ENCODE measurements at places on chromosomes 6 and 20.

DNA sequence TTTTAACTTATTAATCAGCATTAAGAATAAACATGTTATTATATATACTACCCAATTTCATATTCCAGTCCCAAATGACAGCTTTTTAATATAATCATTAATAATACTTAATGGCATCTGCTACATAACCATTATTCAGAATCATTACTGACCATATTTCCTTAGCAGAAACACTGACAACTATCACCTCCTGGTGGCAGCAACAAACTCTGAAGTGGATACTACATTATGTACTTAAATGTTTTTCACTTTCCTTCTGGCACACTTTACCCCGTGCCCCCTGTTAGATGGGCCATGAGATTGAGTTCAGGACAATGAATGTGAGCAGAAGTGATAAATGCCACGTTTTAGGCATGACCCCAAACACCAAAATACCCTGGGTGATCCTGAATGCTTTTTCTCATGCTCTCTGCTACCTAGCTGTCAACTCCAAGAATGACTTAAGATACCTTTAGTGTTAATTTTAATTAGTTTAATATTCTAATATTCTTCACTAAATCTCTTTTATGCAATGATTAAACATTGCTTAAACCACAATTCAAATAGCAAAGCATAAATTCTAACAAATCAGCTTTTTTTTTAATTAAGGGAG, 77.1 kb downstream of the LMBRD1 start:
- DNase-seq: no peak

GRCh38 chr6:43510827-43511163, 649 bp upstream of the LRRC73 start:
- no peak for DNase-seq

- no peak for DNase-seq
Observed at GRCh38 chr6:7750197-7750596, 24.3 kb downstream of the BMP6 start.

DNA sequence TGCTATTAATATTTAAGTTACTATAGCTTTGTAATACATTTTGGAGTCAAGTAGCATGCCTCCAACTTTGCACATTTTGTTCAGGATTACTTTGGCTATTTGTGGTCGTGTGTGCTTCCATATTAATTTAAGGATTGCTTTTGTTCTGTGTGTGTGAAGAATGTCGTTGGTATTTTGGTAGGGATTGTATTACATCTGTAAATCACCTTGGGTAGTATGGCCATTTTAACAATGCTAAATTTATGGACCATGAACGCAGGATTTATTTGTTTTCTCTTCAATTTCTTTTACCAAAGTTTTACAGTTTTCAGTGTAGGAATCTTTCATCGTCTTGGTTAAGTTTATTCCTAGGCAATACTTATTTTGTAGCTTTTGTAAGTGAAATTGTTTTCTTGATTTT, 758.0 kb downstream of the FRK start:
- DNase-seq: no peak

- no peak for DNase-seq
Observed at GRCh38 chr6:168045706-168046620, 33.0 kb downstream of the FRMD1 start.

DNA sequence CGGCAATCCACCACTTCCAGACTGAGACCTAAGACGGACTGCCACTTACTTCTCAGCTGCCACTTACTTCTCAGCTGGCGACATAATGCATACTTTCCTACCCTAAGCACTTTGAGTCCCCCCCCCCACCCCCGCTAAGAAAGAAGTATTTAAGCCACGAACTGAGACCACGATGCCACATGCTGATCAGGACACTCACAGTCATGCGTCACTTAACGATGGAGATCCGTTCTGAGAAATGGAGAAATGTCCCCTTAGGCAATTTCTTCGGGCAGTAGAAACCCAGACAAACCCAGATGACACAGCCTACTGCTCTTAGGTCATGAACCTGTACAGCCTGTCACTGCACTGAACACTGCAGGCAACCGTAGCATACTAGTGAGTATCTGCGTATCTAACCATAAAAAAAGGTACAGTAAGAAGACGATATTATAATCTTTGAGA, 690 bp downstream of the IFNGR1 start:
- DNase-seq: peak; percentile 48

GRCh38 chr6:166635013-166635970, 8.2 kb upstream of the RPS6KA2 start:
- DNase-seq: no peak

DNA sequence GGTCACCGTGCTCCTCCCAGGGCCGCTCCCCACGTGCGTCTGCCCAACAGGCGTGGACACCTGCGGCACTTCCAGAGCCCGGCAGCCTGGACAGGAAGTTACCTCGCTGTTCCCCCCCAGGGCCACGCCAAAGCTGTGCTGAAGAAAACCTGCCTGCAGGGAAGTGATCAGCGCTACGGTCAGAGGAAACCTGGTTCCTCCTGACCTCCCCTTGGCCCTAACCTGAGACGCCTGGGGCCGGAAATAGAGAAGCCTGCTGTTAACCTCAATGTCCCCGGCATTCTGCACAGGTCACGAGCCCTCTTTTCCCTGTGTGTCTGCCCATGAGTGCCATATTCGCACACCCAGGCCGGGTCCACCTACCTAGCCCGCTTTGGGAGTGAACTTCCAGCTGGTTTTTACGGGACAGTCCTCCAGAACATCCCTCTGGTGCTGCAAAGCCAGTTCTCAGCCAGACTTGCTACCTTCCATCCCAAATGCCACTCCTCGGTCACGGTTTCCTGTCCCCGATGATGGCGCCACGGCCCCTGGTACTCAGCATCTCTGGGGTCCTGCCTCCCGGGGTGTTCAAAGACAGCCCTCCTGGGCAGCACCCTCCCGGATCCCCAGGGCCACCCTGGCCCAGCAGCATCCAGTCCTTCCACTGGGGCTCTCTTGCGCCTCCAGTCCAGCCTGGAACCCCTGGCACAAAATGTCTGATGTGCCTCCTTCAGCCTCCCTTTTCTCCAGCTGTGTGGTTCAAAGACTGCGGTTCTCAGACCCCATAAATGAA, 12.0 kb upstream of the IRF4 start:
- DNase-seq: no peak
